Activated naive CD8-positive, alpha-beta T cell treated with anti-CD3 and anti-CD28 coated beads, Interleukin-2, amount 10 ng/mL, durations not matched to agents 7 days and 5 days (primary cell): ENCODE measurements at places on chromosomes 1 and 21. TPM values are rescaled to one million over a fixed set of nuclear protein-coding genes. Genes with fewer than 3 reads are reported as not detected.

DNA sequence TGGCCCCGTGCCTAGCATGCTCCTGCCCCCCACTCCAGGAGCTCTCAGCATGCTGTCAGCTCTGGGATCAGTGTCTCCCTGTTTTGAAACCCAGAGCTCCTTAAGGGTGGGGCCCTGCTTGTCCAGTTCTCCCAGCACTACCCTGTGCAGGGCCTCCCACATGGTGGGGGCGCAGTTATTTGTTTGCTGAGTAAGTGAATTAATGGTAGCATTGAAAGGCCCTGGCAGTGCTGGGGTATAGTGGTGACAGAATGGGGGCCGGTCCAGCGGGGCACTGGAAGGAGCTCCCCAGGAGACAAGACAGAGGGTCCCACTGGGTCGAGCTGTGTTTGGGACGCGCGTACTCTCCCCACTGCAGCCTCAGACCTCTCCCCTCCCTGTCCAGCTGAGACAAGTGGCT is 99.9 kb downstream of the NPHP4 start:
- H3K4me3 ChIP-seq: no peak overlapping the region
- H3K36me3 ChIP-seq: peaks cover 9% of the 10 kb centered on the region
- H3K27me3 ChIP-seq: no peaks in the 10 kb centered on the region
- no peak for DNase-seq
- no peak overlapping the region for H3K27ac ChIP-seq

DNA sequence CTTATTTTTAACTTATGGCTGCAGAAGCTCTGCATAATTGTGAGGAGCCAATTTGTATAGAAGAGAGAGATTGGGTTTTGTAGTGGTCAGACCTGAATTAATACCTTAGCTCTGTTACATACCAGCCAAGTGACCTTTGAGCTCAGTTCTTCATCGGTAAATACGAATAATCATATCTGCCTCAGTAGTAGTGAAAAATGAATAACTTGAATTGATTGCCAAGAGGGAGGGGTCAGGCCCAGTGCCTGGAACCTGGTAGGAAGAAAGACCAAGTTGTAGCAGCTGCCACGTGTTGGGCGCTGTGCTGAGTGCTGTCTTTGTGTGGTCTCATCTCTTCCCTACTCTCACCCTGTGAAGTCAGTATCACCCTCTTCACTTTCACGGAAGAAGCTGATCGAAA is 247.5 kb downstream of the PBX1 start:
- H3K4me3 ChIP-seq: no peak overlapping the region
- H3K27me3 ChIP-seq: no peaks in the 10 kb centered on the region
- H3K27ac ChIP-seq: no peak overlapping the region
- no peak for DNase-seq
- H3K36me3 ChIP-seq: no peaks in the 10 kb centered on the region
- no peaks in the 10 kb centered on the region for H3K4me1 ChIP-seq

- H3K4me3 ChIP-seq: no peak overlapping the region
- H3K4me1 ChIP-seq: no peaks in the 10 kb centered on the region
- DNase-seq: no peak
These were observed 374.5 kb downstream of the PLA2G4A start for GRCh38 chr1:187203257-187203656.

DNA sequence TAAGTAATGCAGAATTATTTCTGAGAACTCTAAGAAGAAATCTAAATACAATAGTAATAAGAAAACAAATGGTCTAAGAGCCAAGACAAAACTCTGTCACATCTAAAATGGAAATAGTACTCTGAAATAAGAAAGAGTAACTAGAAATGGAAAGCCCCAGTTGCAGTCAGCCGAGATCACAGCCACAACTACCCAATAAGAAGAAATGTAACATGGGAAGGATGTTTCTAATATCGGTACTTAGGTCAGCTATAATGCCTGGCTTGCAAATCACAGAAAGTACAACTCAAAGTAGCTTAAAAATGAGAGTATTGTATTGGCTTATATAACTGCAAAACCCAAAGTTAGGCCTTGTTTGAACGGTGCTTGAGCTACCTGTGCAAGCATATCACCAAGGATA is 58.6 kb upstream of the USP25 start:
- no peaks in the 10 kb centered on the region for H3K4me1 ChIP-seq
- H3K27me3 ChIP-seq: no peaks in the 10 kb centered on the region
- H3K4me3 ChIP-seq: no peak overlapping the region
- no peak for DNase-seq

The PAQR6 gene
- total RNA-seq: 7.0 TPM
